ENCODE measurements at places on chromosomes 1 and 21.

- no peak for DNase-seq
Measured at GRCh38 chr1:91036894-91037829, 15.3 kb upstream of the ZNF644 start.

GRCh38 chr21:34189506-34189905 is 116.1 kb downstream of the MRPS6 start:
- no peak for DNase-seq

DNA sequence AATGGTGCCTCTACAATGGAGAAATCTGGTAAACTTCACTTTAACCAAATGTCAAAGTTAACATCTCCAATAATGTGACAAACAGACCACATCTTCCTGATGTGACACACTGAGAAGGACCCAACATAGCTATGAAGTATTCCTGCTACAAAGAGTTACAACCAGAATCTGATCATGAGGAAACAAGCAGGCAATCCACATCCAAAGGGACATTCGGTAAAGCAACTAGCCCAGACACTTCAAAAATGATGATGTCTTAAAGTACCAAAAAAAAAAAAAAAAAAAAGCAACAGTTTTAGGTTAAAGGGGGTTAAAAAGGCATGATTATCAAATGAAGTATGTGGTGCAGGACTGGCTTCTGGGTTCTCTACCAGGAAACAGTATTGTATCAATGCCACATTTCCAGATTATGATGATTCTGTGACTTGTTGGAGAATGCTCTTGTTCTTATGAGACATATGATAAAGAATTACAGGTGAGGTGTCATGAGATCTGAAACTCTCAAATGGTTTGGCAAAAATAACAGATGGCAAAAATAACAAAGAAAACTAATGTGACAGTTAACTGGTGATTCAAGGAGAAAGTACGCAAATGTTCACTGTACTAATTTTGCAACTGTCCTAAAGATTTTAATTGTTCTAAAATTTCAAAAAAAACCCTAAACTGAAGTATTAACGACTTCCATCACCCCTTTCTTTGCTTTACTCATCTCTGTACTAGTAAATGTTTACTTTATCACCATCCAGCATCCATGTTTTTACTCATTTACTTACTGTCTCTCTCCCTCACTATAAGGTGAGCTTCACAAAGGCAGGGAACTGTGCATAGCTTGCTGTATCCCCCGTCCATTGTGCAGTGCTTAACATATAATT is 2.8 kb downstream of the CD58 start:
- DNase-seq, result no peak

DNA sequence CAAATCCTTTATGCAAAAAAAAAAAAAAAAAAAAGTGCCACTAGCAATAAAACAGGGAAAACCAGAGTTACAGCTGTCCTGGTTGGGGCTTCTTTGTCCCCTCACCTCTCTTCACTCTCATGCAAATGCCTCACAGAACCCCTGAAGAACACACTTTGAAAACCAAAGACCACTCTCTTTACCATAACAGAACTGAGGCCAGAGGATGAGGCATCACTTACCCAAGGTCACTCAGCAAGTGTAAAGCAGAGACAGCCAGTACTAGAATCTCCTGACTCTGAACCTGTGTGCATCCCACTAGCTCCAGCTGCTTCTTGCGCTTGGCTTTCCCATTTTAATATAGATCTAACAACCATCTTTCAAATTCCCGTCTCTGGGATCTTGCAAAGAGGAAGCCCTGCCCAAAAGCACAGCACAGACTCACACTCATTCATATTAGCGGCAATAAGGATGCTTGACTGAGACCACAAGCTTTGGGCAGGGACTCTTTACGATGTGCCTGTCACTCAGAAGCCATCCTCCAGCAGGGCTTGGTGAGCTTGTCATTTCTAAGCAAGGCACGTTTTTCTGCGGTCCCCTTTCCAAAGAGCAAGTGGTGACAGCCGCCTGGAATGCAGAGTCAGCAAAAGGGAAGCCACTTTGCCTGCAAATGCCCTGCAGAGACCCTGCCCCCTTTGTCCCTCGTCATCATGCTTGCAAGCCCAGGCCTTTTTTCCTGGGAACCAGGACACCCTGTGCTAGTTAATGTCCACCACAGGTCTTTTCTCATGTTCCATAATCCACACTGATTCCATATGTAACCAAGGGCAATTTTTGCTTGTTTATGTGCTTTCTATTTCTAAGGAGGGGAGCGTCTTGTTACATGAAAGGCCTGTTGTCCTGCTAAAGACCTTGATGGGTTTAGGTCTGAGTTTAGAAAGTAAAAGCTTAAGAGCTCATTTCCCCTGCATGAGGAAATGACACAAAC is 76.5 kb upstream of the NFIA start:
- no peak for DNase-seq

DNA sequence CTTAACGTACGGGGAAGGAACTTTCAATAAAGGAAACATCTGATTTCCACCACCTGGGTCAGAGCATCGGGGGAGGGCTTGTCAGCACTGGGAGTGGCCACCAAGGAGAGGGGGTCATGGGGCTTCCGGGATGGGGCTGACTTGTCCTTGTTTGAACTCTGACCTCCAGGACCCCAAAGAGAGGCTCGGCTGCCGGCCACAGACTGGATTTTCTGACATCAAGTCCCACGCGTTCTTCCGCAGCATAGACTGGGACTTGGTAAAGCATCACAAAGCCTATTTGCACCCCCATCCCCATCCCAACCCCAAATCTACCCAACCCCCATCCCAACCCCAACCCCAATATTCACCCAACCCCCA is 19.5 kb downstream of the FAAP20 start:
- DNase-seq, result no peak

Data from EL (cell line).